SW480 (cell line): ENCODE measurements at places on chromosomes 2 and 18.
A peak's percentile ranks its signal among the peaks of the same experiment; 100 is the strongest.

- peak; percentile 1 for DNase-seq
Measured at GRCh38 chr2:162422894-162423293, 79.0 kb downstream of the GCA start.

GRCh38 chr2:133266926-133267590 is 301.2 kb downstream of the NCKAP5 start:
- peak; percentile 9 for DNase-seq

DNA sequence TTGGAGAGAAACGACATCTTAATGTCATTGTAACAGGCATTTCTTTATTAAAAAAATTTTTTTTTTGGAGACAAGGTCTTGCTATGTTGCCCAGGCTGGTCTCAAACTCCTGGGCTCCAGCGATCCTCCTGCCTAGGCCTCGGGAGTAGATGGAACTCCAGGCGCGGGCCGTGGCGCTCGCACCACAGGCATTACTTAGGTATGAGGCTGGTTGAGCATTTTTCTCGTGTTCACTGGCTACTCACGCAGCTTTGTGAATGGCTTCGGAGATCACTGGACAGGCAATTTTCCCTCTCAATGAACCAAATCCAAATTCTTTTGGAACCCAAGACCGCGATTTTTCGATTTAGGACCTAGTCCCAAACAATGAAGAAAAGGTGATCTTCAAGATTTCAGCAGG is 795 bp upstream of the TCF7L1 start:
- no peak for DNase-seq

GRCh38 chr2:119062652-119063051 is 95.9 kb downstream of the C1QL2 start:
- no peak for DNase-seq

DNA sequence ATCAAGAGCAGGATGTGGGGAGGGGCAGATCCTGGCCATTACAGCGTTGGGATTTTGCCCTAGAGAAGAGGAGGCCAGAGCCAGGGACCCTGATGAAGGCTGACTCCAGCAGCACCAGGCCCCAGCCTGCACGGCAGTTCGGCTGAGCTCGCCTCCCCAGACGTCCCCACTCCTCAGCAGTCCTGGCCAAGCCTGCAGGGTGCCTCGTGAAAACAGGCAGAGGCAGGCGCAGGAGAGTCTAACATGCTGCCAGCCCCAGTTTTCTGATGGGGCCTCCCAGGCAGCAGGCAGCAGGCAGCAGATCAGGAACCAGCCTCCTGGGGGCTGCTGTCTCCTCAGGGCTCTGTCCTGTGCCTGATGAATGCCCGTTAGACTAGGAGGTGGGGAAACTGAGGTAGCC is 19.7 kb upstream of the GLI2 start:
- DNase-seq, result no peak

DNA sequence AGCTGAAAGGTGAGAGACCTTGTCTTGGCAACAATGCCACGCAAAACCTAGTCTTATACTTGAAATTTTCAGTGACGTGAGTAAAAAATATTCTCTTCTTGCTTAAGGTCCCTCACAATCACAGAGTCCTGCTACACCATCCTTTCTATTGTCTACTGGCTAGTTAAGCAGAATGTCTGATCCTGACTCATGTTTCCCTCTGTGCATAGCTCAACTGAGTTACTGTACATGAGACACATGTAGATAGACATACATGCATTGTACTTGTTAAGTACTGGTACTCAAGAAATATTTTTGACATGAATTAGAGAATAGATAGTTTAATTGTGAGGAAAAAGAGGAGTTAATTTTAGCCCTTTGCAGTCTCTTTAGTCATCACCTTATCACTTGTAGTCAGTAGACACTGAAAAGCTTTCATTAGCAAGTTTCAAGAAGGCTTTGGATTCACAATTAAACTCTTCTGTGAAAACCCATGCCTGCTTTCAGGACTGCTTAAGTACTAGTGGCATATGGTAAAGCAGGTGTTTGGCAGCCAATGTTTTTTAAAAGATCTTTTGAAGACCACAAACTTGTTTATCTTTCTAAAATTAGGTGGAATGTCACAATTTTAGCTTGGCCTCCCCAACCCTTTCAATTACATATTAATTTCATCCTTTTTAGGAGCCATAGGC is 158.7 kb upstream of the CCDC150 start:
- no peak for DNase-seq

DNA sequence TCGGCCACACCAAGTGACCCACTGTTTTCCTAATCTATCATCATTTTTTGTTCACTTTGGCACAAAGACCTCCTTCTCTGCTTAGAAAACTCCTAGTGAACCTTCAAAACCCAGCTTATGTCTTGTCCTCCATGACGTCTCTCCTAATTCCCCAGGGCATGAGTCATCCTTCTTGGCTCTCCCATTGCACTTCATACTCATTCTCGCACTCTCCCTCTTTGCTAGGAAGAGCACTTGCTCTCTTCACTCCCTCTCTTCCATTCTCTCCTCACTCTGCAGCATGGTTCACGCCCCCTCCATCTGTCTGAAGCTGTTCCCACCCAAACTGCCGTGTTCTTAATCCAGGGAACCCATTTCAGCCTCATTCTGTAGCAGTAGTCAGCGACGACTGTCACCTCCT is 103.9 kb downstream of the MRO start:
- no peak for DNase-seq

- DNase-seq, result no peak
Measured at GRCh38 chr2:36329251-36329650, 26.3 kb upstream of the CRIM1 start.

DNA sequence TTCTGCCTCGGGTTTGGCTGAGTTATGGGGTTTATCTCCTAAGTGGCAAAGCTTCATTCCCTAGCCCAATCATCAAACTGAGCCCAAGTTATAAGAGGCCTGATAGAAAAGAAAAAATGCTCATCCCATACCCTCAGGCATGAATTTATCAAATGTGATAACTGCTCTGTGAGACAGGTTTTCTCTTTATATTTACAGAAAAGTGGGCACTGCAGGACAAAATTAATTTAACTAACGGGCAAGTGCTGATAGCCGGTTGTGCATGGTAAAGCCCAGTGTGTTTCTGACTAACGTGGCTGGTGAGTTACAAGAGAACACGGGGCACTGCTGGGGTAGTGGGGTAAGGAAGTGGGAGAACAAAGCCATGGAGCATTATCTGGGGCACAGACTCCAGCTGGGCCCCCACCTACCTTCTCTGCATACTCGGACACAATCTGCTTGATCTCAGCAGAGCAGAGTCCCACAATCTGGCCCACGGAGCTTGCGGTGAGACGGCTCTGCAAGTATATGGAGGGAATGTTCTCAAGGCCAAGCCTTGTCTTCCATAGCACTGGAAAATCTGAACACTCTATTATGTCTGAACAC is 40.3 kb downstream of the CCDC93 start:
- no peak for DNase-seq
